ENCODE measurements at places on chromosomes 3 and 15.

GRCh38 chr3:14845180-14845579, 26.4 kb downstream of the FGD5 start:
- DNase-seq: no peak

- DNase-seq: no peak
These were observed 61.4 kb upstream of the GOLGA8B start for GRCh38 chr15:34644851-34645250.

DNA sequence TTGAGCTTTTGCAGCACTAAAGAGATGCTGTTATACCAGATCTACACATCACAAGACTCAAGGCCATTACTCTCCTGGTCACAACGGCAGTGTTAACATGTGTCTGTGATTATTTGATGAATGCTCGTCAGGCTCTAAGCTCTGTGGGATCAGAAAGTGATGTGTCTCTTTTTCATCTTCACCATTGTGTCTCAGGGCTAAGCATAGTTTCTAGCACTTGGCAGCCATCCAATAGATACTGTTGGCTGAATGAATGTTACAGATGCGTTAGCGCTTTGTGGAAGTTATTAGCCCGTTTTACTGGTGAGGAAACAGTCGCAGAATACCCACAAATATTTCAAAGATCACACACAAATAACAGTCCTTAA, 1.2 kb upstream of the FAM81A start:
- DNase-seq: no peak

DNA sequence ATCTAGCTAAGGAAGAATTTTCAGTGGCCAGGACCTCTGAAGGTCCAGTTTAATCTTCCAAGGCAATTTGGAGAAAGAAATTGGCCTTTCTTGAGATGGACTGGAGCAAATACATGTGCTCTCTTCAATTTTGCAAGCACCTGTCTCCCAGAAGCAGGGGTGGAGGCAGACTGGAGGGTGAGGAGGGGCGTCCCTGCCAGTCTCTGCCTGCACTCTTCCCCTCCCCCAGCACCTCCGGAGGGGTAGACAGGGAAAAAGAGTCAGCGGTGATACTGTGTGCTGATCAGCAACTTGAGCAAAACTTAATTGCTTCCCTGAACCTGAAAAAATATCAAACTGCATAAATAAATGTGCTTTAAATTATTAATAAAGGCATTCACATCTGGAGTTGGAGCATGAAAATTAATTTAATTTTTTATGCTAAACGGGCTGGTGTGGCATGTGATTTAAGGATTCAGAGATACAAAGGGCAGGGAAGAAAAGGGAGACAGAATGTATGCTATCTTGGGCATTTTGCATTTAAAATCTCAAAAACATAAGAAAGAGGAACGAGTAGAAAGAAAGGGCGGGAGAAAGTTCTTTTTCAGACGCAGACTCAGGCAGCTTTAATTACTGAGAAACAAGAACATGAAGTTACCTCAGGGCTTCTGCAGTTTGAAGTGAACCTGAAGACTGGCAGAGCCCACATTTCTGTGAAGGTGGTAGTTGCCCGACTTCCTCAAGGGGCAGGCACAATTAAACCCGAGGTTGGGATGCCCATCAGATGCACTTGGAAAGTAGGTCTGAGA, 319.7 kb downstream of the UACA start:
- no peak for DNase-seq

GRCh38 chr3:6799264-6799915, 61.5 kb upstream of the GRM7 start:
- peak; percentile 48 for DNase-seq

DNA sequence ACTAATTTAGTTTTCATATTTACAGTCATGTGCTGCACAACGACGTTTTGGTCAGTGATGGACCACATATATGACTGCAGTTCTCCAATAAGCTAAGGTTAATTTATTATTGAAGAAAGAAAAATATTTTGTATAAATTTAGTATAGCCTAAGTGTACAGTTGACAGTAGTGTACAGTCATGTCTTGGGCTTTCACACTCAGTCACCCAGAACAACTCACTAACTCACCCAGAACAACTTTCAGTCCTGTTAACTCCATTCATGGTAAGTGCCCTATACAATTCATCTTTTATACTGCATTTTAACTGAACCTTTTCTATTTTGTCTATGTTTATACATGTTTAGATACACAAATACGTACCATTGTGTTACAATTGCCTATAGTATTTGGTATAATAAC, 3.8 kb upstream of the GABRR3 start:
- no peak for DNase-seq

GRCh38 chr3:190038050-190038933, 82.4 kb downstream of the P3H2 start:
- no peak for DNase-seq

GRCh38 chr15:49468481-49468839, 45.4 kb downstream of the FGF7 start:
- no peak for DNase-seq

DNA sequence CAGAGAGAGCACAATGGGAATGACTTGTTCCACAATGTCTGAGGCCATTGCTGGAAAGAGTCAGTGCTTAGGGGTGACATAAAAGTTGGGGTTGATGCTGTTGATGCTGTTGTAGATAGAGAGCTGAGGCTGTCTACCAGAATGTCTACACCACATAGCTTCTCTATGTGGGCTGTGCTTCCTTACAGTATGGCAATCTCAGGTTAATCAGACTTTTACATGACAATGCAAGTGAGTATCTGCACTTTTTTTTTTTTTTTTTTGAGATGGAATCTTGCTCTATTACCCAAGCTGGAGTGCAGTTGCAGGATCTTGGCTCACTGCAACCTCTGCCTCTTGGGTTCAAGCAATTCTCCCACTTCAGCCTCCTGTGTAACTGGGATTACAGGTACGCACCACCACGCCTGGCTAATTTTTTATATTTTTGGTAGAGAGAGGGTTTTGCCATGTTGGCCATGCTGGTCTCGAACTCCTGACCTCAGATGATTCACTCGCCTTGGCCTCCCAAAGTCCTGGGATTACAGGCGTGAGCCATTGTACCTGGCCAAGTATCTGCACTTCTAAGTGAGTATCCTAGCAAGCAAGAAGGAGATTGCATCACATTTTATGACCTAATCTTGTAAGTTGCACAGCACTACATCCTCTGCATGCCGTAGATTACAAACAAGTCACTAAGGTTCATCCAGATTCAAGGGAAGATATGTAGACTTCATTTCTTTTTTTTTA, 28.7 kb downstream of the DLEC1 start:
- no peak for DNase-seq

DNA sequence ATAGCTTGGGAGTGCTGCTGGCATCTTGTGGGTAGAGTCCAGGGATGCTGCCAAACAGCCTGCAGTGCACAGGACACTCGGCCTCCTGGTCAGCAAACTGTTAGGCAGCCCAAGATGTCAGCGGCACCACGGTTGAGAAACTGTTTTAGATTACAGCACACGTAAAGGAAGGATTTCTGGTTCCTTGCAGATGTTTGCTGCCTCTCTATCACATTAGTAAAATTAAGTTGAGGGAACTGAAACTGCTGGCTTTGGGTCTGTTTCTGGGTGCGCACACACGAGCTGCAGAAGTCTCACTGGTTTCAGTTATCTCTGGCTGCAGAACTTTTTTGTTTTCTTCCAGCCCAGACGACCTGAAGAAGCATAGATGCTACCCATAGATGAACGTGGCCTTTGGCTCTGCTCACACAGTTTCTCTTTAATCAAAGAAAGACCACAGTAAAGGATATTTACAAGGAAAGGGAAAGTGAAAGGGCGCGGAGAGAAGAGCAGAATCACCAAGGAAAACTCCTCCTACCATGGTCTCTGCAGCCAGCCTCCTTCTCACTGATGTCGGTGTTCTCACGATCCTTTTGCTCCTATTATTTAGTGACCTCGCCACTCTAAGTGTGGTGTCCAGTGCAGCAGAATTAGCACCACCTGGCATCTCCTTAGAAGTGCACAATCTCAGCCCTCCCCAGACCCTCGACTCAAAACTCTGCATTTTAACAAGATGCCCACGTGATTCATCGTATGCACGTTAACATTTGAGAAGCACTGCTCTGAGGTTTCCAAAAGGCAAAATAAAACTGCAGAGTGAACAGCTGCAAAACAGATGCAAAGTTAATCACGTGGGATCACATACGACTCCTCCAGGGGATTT, 50.6 kb upstream of the AKAP13 start:
- DNase-seq: peak; percentile 71

DNA sequence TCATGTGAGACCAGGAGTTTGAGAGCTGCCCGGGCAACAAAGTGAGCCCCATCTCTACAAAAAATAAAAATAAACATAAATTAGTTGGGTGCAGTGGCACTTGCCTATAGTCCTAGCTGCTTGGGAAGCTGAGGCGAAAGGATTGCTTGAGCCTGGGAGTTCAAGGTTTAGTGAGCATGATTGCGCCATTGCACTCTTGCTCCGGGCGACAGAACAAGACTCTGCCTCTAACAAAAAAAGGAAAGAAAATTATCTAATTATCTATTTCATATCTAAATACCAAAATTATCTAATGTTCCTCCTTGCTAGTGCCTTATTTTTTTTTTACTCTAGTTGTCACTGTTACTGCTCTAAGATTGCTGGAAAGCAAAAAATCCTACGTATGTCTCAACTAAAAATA, 16.7 kb upstream of the PAK6 start:
- DNase-seq: no peak

DNA sequence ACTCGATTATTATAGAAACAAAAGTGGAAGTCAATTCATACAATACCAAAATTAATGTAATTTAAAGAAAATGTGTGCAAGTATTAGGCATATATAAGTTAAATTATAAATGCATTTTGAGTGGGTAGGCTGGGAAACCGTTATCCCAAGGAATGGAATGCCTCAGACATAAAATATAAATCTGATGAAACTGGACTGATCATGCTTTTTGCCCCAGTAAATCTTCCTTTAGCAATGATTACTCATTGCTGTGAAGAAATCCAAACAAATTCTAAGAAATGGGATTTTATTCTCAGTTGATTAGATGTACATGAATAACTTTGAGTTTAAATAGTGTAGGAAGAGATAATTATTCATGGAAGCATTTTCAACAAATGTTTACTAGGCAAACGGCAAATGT, 185.5 kb upstream of the KCNMB2 start:
- DNase-seq: no peak

DNA sequence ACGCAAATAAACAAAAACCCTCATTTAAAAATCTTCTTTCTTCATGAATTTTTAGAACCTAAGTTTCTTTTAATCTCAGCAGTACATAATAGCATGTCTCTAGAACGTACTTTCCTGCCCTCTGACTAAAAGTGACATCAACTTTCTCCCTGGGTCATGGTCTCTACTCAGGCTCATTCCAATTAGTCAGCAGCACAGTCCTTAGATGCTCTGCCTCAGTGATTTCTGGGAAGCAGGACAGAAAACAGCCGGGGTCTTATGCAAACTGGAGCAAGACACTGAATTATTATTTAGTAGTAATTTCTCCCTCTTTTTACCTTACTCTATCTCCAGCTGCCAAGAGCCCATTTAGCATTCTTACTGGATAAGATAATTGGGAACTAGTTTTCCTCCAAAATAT, 365.2 kb downstream of the TUSC7 start:
- DNase-seq: no peak

DNA sequence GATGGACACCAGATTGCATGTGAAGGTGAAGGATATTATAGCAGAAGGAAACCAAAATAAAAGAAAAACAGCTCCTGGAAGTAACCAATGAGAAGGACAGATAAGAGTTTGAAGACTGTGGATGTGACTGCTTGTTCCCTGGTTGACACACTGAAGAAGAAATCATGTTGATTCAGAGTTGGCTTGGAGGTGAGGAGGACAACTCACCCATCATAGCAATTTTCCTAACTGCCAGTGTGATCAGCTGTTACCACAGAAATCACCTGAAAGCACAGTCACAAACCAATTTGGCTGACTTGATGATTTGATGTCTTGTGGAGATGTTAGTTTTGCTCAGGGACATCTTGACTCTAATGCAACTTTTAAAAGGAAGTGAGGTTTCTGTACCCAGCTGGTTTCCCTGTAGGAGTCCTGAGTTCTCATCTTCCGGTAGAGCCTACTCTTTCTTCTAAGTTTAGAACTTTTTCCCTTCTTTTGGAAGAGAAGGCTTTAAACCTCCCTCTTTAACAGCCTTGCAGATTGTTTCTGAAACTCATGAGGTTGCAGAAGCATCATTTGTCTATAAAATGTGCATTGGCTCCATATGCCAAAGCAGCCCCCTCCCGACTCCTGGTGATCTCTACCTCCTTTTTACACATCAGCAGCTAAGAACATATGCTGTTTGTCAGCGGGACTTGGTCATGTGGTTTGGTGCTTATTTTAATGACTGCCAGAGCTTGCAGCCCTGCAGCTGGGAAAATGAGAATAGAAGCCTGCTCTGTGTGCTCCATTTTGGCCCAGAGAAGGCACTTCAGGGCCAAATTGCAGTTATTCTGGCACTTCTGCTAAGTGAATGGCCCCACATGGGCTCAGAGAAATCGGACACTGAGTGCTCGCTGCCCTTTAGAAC, 10.3 kb downstream of the ATG7 start:
- no peak for DNase-seq

DNA sequence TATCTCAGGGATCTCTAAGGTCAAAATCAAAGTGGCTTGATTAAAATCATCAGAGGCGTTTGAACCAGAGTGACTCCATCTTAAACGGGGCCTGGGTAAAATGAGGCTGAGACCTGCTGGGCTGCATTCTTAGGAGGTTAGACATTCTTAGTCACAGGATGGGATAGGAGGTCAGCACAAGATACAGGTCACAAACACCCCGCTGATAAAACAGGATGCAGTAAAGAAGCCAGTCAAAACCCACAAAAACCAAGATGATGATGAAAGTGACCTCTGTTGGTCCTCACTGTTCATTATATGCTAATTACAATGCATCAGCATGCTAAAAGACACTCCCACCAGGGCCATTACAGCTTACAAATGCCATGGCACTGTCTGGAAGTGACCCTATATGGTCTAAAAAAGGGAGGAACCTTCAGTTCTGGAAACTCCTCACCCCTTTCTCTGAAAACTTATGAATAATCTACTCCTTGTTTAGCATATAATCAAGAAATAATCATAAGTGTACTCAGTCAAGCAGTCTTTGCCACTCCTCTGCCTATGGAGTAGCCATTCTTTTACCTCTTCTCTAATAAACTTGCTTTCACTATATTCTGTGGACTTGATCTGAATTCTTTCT, 143.3 kb upstream of the SLCO3A1 start:
- no peak for DNase-seq

- no peak for DNase-seq
These were observed 502.1 kb downstream of the ZBBX start for GRCh38 chr3:166877971-166878370.

DNA sequence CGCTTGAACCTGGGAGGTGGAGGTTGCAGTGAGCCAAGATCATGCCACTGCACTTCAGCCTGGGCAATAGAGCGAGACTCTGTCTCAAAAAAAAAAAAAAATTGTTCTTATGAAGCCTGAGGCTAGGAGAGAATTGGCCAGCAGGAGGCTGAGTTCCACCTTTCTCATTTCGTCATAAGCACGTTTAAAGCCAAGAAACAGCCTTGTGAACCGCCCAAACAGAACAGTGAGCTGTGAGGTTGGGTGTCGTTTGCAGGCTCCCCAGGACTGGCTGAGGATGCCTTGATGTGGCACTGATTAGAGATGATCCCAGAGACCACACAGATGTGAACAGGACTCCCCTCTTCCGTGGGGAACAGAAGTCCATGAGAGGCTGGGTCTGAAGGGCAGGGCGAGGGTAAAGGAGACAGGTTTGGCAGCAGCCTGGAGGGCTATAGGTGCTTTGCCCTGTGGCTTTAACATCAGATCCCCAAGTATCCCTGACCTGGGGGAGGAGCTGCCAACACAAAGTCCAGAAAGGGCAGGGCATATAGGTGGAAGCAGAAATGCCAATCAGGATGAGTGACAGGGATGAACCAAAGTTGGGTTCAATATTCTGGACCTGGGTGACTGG, 52.9 kb downstream of the CLEC3B start:
- no peak for DNase-seq

GRCh38 chr3:26964836-26965235, 342.3 kb downstream of the LRRC3B start:
- no peak for DNase-seq
